Body of pancreas (tissue), 4 donors: ENCODE measurements at places on chromosomes 5 and 9.
A peak's percentile ranks its signal among the peaks of the same experiment; 100 is the strongest.

GRCh38 chr5:72512593-72512860 lies 5.3 kb upstream of the ZNF366 start:
- DNase-seq = no peak
- no peak overlapping the region for H3K4me3 ChIP-seq
- no peak overlapping the region for H3K27ac ChIP-seq
- H3K27me3 ChIP-seq = no peaks in the 10 kb centered on the region
- no peaks in the 10 kb centered on the region for H3K36me3 ChIP-seq

- H3K4me1 ChIP-seq = no peaks in the 10 kb centered on the region
- DNase-seq = no peak
- H3K27me3 ChIP-seq = no peaks in the 10 kb centered on the region
- H3K36me3 ChIP-seq = no peaks in the 10 kb centered on the region
- H3K4me3 ChIP-seq = no peak overlapping the region
- no peak overlapping the region for H3K27ac ChIP-seq
Observed at GRCh38 chr5:66869347-66869746, 273.2 kb downstream of the MAST4 start.

DNA sequence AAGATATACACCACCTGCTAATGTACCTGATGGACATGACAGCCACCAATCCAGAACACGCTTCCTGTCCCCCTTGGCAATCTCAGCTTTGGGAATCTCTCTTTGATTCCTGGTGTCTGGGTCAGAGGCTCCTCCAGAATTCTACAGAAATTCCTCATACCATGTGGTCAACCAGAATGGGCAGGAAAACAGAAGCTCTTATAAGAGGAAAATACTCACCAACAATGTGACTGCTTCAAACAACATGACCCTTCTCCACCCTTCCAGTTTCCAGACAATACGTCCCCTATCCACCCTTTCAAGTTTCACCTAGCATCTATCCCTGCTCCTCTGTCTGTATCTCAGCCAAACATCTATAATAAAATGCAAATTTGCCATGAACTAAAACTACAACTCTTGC lies 247.2 kb downstream of the DENND1A start:
- peaks cover 13% of the 10 kb centered on the region for H3K4me1 ChIP-seq
- H3K4me3 ChIP-seq = no peak overlapping the region
- no peak overlapping the region for H3K27ac ChIP-seq
- no peaks in the 10 kb centered on the region for H3K27me3 ChIP-seq
- DNase-seq = no peak
- no peaks in the 10 kb centered on the region for H3K36me3 ChIP-seq

DNA sequence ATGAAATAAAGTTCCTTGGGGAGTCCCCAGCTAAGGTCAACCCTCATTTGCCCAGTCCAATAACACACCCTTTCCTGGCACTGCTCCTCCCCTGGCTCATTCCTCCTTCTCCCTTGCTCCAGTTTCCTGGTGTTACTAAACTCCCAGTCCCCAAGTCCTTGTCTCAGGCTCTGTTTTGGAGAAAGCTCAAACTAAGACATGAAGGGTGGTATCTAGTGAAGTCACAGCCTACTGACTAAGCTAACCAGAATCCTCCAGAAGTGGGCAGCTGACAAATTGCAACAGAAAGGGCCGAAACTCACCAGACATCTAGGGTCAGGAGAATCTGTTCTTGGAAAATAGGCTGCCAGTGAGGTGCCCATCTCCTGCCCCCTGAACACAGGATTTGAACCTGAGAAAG lies 118.7 kb upstream of the NEK6 start:
- no peak overlapping the region for H3K4me3 ChIP-seq
- H3K27me3 ChIP-seq = no peaks in the 10 kb centered on the region
- H3K4me1 ChIP-seq = no peaks in the 10 kb centered on the region
- no peak overlapping the region for H3K27ac ChIP-seq
- no peaks in the 10 kb centered on the region for H3K36me3 ChIP-seq
- DNase-seq = no peak

GRCh38 chr9:113653746-113654604 lies 190.4 kb downstream of the RGS3 start:
- no peak overlapping the region for H3K4me3 ChIP-seq
- DNase-seq = no peak
- no peak overlapping the region for H3K27ac ChIP-seq
- H3K36me3 ChIP-seq = no peaks in the 10 kb centered on the region
- H3K27me3 ChIP-seq = no peaks in the 10 kb centered on the region

DNA sequence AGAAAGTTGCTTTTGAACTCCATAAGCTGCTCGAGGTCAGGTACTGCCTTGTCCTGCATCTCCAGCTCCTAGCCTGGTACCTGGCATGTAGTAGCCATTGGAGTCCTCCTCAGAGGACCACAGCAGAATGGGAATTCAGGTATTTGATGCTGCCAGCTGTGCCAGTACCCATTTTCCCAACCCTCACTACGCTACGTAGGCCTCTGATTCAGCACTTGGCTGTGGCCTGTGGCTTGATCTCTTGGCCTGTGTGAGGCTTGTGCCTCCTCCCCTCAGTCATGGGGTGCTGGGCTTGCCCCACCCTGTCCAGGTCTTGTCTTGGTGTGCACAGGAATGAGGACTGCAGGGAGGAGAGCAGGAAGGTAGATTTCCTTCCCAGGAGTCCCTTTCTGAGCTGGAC lies 11.8 kb downstream of the OTULIN start:
- H3K36me3 ChIP-seq = peaks cover 8% of the 10 kb centered on the region
- peak; percentile 30 for DNase-seq
- H3K4me1 ChIP-seq = peaks cover 37% of the 10 kb centered on the region
- H3K27ac ChIP-seq = no peak overlapping the region
- no peak overlapping the region for H3K4me3 ChIP-seq
- no peaks in the 10 kb centered on the region for H3K27me3 ChIP-seq

DNA sequence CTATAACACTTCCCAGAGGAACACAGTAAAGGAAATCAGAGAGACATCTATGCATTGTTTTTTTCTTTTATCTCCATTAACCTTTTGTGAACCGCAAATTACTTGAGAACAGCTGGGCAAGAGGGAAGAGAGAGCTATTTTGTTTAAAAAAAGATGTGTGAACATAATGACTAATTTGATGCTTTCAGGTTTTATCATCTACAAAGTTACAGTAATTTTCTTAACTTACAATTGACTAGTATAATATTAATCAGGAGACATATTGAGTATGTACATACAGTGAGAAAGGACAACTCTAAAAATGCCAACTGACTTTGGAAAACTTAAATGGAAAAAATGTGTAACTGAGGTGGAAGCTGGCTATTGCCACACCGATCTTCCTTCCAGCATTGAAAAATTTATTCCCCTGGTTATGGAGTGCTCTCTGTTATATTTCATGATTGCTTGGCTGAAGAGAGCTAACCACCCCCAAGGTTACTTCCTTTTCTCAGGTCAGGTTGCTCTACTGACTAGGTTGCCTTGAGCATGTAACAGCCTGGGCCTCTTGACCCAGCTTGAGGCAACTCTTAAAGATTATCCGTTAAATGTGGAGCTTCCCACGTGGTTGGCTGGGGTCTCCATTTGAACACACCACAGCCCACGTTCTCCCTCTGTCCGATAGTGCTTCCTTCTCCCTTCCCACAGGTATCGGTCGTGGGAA lies 62.6 kb upstream of the C6 start:
- H3K36me3 ChIP-seq = no peaks in the 10 kb centered on the region
- H3K27me3 ChIP-seq = no peaks in the 10 kb centered on the region

DNA sequence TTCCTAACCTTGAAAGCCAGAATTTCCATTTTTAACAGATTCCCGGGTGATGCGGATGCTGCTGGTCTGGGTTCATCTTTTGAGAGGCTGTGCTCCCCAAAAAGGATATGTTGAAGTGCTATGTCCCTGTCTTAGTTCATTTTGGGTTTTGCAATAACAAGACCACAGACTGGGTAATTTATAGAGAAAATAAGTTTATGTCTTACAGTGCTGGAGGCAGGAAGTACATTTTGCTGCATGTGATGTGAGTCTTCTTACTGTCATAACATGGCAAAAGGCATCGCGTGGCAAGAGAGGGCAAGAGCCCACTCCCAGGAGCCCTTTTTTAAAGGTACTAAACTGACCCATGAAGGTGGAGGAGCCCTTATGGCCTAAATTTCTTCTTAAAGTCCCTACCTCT lies 114.1 kb downstream of the DAPK1 start:
- H3K36me3 ChIP-seq = peaks cover 4% of the 10 kb centered on the region
- H3K27me3 ChIP-seq = no peaks in the 10 kb centered on the region
- H3K4me1 ChIP-seq = peaks cover 29% of the 10 kb centered on the region
- no peak overlapping the region for H3K27ac ChIP-seq
- H3K4me3 ChIP-seq = no peak overlapping the region

GRCh38 chr5:82993416-82993815 lies 83.8 kb downstream of the TMEM167A start:
- H3K27ac ChIP-seq = no peak overlapping the region
- no peaks in the 10 kb centered on the region for H3K27me3 ChIP-seq
- H3K4me3 ChIP-seq = no peak overlapping the region
- no peaks in the 10 kb centered on the region for H3K36me3 ChIP-seq
- H3K4me1 ChIP-seq = no peaks in the 10 kb centered on the region
- no peak for DNase-seq

DNA sequence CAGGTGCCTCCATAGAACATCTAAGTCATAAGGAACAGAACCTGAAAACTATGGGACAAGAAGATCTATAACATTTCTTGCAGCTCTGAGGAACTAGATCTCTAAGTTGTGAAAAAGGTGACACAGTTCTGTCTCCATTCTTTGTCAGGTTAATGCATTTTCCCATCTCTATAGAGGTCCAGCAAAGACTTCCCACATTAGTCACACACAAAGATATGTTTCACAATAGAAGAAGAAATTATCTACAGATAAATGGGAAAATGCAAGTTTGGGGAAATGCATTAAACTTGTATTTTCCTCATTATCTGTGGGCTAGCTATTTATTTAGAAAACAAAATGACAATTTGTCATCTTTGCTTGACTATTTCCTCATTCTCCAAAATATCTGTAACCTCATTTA lies 458.6 kb upstream of the PAPPA start:
- no peak overlapping the region for H3K27ac ChIP-seq
- H3K4me3 ChIP-seq = no peak overlapping the region
- no peaks in the 10 kb centered on the region for H3K36me3 ChIP-seq
- H3K27me3 ChIP-seq = no peaks in the 10 kb centered on the region
- DNase-seq = no peak

- no peaks in the 10 kb centered on the region for H3K27me3 ChIP-seq
- H3K27ac ChIP-seq = no peak overlapping the region
- peaks cover 11% of the 10 kb centered on the region for H3K4me1 ChIP-seq
- DNase-seq = peak; percentile 46
- H3K4me3 ChIP-seq = no peak overlapping the region
- H3K36me3 ChIP-seq = no peaks in the 10 kb centered on the region
Observed at GRCh38 chr9:100602342-100602801, 24.5 kb downstream of the CAVIN4 start.

GRCh38 chr9:12463641-12464040 lies 229.5 kb upstream of the TYRP1 start:
- peaks cover 9% of the 10 kb centered on the region for H3K4me1 ChIP-seq
- no peaks in the 10 kb centered on the region for H3K36me3 ChIP-seq

- no peaks in the 10 kb centered on the region for H3K36me3 ChIP-seq
- no peak for DNase-seq
- H3K27ac ChIP-seq = no peak overlapping the region
- no peaks in the 10 kb centered on the region for H3K4me1 ChIP-seq
- no peak overlapping the region for H3K4me3 ChIP-seq
Observed at GRCh38 chr9:19023078-19023477, 9.9 kb downstream of the SAXO1 start.

- H3K27ac ChIP-seq = peak overlapping the region; percentile 33
- H3K27me3 ChIP-seq = no peaks in the 10 kb centered on the region
- DNase-seq = no peak
- H3K4me1 ChIP-seq = no peaks in the 10 kb centered on the region
Observed at GRCh38 chr5:14440582-14441431, 140.8 kb upstream of the OTULINL start.

- no peaks in the 10 kb centered on the region for H3K27me3 ChIP-seq
- peaks cover 55% of the 10 kb centered on the region for H3K4me1 ChIP-seq
- no peaks in the 10 kb centered on the region for H3K36me3 ChIP-seq
- H3K27ac ChIP-seq = no peak overlapping the region
- DNase-seq = no peak
Observed at GRCh38 chr9:133124123-133124906, 3.3 kb upstream of the RALGDS start.

DNA sequence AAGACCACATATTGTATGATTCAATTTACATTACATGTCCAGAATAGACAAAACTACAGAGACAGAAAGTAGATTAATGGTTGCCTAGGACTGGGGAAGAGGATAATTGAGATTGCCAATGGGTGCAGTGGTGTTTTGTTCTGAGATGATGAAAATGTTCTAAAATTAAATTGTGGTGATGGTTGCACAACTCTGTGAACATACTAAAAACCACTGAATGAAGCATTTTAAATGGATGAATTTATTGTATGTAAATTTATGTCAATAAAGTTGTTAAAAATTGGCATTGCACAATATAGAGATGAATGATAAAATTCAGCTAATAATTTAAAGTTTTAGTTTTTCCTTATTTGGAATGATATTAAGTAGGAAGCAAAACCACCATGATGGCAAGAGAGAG lies 109.5 kb upstream of the NR4A3 start:
- no peak overlapping the region for H3K27ac ChIP-seq
- H3K27me3 ChIP-seq = no peaks in the 10 kb centered on the region
- no peaks in the 10 kb centered on the region for H3K4me1 ChIP-seq
- no peak for DNase-seq

DNA sequence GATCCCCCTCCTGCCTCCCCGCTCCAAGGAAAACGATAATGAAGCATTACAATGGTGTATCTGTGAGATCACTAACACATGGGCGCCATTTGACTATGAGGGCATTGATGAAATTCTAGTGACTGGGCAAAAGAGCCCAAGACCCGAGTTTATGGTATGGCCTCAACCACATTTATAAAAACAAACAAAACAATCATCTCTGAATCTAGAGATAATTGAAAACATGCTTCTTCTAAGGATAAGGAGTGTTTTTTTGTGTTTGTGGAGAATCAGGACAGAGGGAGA lies 100.9 kb upstream of the SEMA6A start:
- H3K27ac ChIP-seq = peak overlapping the region; percentile 71
- no peak for DNase-seq
- no peaks in the 10 kb centered on the region for H3K27me3 ChIP-seq
- no peaks in the 10 kb centered on the region for H3K36me3 ChIP-seq
- H3K4me3 ChIP-seq = no peak overlapping the region
- H3K4me1 ChIP-seq = peaks cover 34% of the 10 kb centered on the region

DNA sequence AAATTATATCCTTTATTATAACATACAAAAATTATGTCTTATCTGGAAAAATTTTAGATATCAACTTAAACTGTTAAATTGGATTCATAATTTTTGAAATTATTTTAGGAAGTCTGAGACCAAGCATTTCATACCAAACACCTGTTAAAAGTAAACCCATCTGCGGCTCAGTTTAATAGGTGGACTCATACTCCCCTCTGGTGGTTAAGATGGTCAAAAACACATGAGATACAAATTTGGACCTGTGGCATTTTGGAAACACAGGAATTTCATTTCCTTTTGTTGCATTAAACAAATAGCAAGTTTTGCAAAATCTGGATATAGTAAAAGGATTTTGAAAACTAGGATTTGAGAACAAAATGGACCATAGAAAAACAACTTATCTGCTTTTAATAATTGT lies 53.7 kb downstream of the RGMB start:
- H3K36me3 ChIP-seq = no peaks in the 10 kb centered on the region
- H3K4me1 ChIP-seq = no peaks in the 10 kb centered on the region
- H3K4me3 ChIP-seq = no peak overlapping the region
- no peak for DNase-seq
